ENCODE measurements at places on chromosomes 3 and 15.

- DNase-seq = no peak
Observed at GRCh38 chr3:161977063-161977462, 480.5 kb downstream of the OTOL1 start.

GRCh38 chr3:44065311-44066094, 176.2 kb upstream of the TOPAZ1 start:
- DNase-seq = no peak

DNA sequence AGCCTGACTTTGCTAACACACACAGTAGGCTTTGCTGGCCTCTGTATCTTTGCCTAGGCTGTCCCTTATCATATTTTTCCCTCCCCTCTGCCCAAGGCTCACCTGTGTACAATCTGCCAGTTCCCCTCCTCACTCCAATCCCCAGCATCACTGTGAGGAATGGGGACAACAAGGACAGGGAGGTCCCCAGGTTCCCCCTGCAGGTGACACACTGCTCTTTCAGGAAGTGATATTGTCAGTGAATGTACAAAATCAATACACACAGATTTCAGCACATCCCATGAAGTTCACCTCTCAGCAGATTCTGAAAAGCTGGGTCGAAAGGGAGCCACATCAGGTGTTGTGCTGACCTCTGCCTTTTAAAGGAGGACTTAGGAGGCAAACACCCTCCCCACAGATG, 177.5 kb downstream of the RAB11A start:
- DNase-seq = no peak

- DNase-seq = no peak
Observed at GRCh38 chr3:102200560-102200959, 234.3 kb upstream of the ZPLD1 start.

GRCh38 chr15:32871883-32872282, 154.1 kb downstream of the GREM1 start:
- no peak for DNase-seq

- DNase-seq = peak; percentile 77
Observed at GRCh38 chr3:4983739-4984510, 4.7 kb downstream of the BHLHE40 start.

- DNase-seq = no peak
Observed at GRCh38 chr3:138381950-138382715, 33.8 kb downstream of the MRAS start.

GRCh38 chr15:80431635-80432344, 27.6 kb downstream of the ARNT2 start:
- DNase-seq = no peak

DNA sequence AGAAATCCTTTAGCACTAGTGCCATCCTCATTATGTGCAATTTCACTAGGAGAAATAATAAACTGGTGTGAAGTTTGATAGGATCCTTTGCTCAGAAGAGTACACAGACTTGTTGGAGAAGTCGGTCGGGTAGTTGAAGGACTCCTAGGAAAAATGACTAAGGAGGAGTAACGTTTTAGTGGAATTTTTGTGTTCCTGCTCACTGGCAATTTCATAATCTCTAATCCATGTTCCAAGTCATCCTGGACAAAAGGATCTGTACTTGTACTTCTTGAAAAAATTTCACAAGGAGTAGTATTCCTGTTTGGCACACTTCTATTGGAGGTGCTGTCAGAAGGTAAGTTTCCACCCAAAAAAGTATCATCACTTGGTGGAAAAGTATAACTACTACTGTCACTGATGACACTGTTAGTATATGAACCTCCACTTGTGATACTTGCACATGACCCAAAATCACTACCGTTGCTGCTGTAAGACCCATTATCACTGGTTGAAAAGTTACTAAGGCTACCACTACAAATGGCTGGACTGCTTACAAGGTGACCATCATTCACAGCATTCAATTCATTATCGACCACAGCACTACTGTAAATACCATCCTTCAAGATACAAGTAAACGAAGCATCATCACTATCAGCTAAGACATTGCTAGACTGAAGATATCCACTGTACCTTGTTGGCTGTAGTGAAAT, 77.4 kb downstream of the NEDD4 start:
- DNase-seq = no peak

DNA sequence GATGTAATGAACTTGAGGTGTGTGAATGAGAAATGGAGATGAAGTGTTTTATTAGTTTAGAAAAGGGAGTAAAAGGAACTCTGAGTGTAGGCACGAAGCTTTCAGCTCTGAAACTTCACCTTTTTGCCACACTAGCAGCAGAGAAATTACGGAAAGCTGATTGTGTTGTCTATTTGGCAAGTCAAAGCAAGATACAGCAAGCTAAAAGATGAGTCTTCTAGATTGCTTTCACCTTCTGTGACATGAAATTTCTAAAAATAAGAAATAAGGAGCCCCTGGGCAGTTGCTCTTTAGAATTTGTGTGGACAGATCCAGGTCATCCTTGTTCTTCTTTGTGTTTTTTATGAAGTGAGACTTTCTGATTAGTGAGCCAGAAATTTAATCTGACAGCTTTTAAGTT, 143.4 kb downstream of the FNDC3B start:
- no peak for DNase-seq

- no peak for DNase-seq
Observed at GRCh38 chr3:72144773-72145505, 360.0 kb upstream of the PROK2 start.

DNA sequence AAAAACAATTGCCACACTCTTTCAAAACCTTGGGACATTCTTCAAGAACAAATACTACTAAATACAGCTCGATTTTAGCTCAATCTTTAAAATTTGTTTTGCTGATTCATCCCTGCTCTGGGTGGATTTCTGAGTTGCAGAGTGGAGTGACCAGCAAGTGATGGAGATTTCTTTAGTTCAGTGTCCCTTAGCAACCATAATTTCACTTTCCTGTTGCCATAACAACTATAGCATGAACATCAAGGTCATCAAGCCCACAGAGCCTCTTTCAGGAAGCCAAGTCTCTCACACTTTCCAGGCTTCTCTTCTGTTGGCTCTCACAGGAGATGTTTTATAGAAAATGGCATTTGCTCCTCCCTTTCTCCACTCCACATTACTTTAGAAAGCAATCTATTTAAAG, 597.2 kb upstream of the ADAMTS9 start:
- no peak for DNase-seq

DNA sequence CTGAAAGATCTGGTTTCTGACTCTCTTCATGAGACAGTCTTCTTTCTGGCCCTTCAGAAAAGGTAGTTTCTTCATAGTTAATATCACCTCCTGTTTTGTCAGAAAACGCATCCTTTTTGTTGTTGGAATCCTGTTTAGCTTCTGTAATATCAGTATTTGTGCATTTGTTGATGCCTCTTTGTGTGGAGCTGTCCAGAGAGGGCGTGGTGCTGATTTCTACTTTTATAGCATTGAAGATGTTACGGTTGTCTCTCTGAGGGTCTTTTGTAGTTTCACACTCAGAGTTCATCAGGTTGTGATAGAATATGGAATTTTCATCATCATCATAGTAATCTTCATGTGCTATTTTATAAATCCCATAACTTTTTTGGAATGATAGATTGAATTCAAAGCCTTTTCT, 8.9 kb downstream of the GPR149 start:
- DNase-seq = no peak

- DNase-seq = no peak
Observed at GRCh38 chr3:141070727-141071357, 19.7 kb downstream of the SPSB4 start.

DNA sequence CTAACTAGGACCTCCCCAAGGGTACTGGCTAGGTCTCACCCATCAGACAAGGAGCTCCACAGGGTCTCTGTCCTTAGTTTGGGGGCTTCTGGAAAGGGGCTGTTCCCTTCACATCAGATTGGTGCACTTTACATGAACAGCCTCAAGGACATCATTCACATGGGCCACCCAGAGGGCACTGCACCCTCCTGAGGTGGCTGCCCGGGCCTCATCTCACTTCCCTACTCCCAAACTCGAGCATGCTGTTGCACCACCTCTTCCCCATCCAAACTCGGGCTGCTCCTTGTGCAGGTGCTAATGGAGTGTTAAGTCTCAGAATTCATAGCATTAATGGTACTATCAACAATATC, 48.1 kb downstream of the RAB11A start:
- no peak for DNase-seq

DNA sequence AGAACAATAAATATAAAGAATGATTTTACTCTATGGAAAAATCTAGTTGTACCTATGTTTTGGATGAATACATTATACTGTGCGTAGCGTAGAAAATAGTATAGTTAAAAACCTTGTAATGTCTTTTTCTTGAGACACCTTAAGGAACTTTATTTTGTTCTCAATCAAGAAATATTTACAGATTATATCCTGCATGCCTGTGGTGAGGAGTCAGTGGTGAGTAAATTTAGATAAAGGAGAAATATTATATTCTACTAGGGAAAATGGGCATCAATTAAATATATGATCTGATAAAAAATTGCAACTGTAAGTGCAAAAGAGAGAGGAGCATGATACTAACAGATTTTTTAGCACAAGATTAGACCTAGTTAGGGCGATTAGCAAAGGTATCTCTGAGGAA, 157.7 kb downstream of the RBMS3 start:
- DNase-seq = no peak

- no peak for DNase-seq
Observed at GRCh38 chr15:78182821-78183220, 33.7 kb downstream of the IDH3A start.

DNA sequence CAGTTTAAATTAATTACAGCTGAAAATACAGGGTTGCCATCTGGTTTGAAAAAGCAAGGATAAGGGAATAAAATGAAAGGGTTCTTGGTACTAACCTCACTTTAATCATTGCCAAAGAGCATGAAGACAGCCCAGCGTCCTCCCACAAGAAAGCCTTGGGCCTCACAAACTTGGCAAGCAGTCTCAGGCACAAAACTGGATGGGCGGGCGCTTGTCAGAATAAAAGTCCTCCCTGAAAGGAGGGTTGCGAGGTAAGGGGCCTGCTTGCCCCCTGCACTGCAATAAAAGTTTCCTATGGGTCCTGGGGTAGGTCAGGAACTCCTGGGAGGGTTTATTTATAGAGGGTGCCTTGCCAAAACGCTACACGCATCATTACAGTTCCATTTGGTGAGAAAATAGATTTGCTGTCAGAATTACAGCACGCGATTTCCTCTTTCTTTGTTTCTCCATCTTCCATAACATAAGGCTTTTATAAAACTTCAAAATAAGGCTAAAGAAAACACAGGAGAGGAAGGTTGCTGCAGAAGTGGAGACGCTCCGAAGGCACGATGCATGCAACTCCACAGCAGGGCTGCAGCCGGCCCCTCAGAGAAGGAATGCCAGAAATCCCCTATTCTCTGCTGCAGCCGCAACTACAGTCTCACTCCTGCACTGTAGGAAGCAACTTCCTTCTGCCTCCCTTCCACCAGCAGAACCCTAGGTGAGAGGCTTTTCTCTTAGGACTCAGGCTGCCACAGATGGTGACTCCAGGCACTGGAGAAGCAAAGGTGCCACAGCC, 61.3 kb downstream of the VGLL4 start:
- no peak for DNase-seq

DNA sequence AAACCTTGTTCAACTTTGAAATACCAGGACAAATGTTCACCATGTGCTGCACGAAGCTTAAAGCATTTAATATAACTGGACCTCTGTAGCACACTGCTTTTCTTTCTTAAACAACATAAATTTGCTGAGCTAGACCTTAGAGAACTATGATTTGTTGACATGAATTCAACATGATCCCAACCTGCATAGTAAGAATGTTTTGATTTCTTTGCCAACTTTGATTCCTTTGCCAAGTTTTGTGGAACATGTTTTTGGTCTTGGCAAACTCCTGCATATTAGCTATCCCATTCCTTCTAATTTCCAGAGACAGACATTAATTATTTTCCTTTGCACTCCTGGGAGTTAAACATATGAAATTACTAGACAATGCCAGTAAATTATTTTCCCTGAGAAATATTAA, 197.2 kb upstream of the RBMS3 start:
- DNase-seq = no peak

DNA sequence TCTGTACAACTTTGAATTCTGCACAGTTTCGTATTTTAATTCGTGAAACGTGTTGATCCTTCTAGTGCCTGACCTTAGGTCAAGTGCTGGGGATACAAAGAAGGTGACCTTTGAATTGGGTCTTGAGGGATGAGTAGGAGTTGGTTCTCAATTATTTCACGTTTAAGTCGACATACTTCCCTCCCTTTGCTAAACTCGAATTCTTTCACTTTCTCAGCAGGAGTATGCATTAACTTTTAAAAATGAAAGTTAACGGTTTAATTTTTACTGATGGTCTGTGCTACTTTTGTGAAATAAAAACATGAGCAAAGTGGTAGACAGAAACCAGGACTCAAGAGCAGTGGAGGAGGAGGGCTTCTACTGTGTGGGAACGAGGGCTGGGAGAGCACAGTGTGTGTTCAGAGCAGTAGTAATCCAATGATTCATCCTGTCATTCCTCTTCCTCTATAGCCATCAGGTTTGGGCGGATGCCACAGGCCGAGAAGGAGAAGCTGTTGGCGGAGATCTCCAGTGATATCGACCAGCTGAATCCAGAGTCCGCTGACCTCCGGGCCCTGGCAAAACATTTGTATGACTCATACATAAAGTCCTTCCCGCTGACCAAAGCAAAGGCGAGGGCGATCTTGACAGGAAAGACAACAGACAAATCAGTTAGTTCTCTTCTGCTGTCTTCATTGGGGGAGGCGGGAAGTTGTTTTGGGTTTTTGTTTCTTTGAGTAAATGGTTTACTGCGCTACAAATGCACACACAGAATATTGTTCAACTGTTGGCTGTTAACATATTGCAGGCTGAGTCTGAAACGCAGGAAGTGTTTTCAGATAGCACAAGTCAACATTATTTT, 78.6 kb upstream of the TSEN2 start:
- no peak for DNase-seq

DNA sequence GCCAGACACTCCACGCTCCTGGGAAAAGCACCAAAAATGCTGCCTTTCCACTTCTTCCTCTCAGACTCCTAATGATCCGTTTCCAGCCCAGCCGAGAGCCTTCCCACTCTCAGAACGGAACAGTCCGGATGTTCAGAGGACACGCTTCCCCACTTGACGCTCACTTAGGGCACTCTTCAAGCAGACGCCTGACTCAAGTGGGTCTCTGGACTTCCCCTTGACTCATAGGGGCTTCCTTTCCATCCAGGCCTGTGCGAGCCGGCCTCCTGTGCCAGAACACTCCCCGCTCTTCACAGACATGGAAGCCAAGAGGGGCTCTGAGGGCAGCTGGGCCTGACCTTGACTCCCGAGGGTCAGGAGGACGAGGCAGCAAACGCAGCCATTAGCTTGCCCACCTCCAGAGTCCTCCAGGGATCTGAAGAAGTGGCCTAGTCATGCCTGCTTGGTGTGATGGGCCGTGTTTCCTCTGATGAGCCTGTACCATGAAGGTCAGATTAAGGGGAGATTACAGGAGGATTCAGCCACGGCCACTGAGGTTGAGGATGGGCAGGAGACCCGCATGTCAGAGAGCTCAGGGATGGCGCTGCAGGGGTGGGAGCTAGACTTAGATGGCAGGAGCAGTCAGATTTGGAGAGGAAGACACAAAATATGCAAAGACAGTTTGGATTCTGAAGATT, 114.7 kb upstream of the TLE3 start:
- DNase-seq = no peak

DNA sequence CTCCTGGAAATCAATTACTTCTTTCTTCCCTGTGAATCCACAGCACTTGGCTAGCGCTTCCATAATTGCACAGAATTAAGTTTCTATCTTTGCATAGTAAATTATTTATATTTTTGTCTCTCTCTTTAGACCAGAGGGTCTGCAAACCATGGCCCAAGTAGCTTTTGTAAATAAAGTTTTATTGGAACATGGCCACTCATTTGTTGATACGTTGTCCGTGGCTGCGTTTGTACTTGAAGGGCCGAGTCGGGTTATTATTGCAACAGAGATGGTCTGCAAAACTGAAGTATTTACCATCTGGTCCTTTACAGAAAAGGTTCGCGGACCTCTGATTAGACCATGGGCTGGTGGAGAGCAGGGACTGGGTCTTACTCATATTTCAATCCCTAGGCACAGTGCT, 102.5 kb downstream of the RPLP1 start:
- DNase-seq = no peak

Measured in stimulated activated CD4-positive, alpha-beta T cell treated with anti-CD3 and anti-CD28 coated beads, Interleukin-2, amount 100 ng/mL, for 24 hours (primary cell).